ENCODE measurements at places on chromosomes 12 and 14.

- no peak for DNase-seq
Measured at GRCh38 chr12:83468988-83469908, 782.5 kb downstream of the TMTC2 start.

DNA sequence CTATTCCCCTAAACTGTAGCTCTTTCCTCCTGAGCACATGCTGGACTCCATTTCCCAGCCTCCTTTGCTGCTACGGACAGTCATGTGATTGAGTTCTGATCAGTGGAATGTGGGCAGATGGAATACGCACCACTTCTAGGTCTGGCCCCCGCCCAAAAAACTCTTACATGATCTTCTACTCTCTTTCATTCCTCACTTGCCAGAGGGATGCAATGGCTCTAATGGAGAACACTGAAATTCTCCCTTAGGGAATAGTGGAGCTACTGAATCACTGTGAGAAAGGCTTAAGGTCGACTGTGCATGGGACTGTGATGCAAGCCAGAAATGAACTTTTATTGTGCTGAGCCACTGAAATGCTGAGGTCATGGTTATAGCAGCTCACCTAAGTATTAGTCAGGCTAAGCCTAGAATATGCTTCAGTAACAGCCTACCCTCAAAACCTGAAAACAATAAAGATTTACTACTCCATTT is 13.0 kb upstream of the TMED2 start:
- DNase-seq = no peak

GRCh38 chr12:68771223-68771925 is 25.4 kb downstream of the SLC35E3 start:
- no peak for DNase-seq

GRCh38 chr12:15880721-15881120 is 1.5 kb upstream of the STRAP start:
- no peak for DNase-seq

GRCh38 chr12:124548854-124549378 is 18.5 kb downstream of the NCOR2 start:
- DNase-seq = no peak

- no peak for DNase-seq
Measured at GRCh38 chr12:92107094-92107493, 38.6 kb downstream of the BTG1 start.

GRCh38 chr14:63499701-63500250 is 43.4 kb downstream of the PPP2R5E start:
- no peak for DNase-seq

GRCh38 chr12:77058740-77059139 is 6.6 kb downstream of the E2F7 start:
- no peak for DNase-seq

DNA sequence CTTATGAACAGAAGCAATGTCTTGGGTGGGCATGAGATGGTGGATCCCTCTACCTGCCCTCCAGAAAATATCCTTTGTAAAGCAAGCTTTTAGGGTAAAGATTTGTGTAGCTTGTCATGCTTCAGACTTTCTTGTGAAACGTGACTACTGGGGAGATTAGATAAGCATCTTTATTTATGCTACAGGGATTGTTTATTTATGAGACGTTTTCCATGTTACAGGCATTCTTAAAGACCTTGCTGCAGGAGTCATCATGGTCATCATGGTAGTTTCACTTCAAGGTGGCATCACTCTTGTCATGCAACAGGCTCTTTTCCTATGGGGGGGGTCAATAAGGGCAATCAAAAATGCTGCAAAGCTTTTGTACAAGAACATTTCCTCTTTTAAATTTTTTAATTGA is 8.2 kb upstream of the MIS18BP1 start:
- no peak for DNase-seq

- no peak for DNase-seq
Measured at GRCh38 chr12:82407481-82407880, 49.2 kb downstream of the METTL25 start.

GRCh38 chr12:49609059-49609874 is 3.8 kb upstream of the FAM186B start:
- no peak for DNase-seq

DNA sequence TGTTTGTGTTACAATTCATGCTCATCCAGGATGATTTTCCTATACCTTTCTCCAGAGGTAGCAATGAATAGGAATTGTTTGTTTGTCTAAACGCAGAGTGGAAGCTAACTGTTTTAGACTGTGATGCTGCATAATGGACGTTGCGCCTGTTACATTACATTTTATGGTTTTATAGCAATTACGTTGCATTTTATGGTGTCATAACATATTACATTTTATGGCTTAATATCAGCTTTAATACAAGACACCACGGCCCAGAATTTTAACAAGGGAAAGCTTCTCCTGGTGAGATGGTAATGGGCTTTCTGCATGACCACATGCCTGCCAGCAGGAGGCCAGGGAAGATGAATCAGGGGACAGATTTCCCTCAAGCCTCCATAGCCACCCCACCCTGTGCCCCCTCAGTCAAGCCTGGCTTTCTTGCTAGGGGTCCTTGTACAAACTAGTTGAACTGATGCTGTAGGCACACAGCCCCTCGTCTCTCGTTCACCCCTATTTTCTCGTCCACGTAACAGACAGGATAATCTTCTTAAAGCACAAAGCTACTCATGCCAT is 56.5 kb downstream of the HSPB8 start:
- no peak for DNase-seq

DNA sequence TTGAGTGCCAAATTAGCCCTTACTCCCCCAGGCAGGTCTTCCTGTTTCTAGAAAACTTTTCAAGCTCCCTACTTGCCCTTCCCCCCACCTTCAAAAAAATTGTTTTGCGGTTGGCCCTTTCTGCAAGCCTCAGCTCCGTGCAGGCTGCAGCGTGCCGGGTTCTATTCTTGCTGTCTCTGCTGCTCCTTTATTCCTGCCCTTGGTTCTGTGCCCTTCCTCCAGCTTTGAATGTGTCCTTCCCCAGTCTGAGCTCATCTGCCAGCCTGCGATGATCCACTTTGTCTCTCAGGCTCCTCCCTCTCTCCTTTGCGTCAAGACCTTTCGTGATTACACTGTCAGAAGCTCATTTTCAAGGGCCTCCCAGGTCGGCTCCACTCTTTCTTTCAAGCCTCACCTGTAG is 98.6 kb downstream of the IRF2BPL start:
- peak; percentile 32 for DNase-seq

GRCh38 chr14:95495538-95496025 is 20.9 kb downstream of the SYNE3 start:
- DNase-seq = no peak

DNA sequence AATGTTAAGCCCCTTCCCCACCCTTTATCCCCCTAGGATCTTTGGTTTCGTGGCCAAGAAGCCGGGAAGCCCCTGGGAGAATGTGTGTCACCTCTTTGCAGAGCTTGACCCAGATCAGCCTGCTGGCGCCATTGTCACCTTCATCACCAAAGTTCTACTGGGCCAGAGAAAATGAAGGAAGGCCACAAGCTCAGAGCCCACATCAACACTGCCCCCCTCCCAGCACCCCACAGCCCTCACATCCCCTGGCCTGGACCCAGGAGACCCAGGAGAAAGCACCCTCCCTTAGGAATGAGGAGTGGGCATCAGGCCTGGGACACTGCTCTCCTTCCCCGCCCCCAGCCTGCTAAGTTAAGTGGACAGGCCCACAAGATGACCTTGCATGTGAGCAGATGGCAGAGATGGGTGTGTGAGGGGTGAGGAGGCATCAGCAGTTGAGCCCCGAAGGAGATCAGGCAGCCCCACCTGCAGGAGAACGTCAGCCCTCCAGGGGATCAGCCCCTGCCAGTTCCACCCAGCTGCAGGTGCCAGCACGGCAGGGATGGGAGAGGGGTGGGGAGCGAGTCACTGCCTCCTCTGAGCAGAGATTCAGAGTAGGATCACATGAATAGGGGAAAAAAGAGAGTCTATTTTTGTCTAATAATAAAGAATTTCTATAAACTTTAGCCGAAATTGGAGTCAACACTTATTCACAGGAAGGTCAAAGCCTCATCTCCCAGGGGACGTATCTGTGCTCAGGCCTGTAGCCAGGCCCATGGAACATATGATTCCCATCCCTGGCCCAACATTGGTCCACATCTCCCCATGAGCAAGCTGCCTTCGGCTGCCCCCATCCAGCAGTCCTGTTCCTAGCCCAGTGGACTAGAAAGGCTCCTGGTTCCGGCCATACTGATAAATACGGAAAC is 14.1 kb downstream of the TNS2 start:
- DNase-seq = no peak

GRCh38 chr12:117685110-117685926 is 283.5 kb downstream of the KSR2 start:
- DNase-seq = no peak

DNA sequence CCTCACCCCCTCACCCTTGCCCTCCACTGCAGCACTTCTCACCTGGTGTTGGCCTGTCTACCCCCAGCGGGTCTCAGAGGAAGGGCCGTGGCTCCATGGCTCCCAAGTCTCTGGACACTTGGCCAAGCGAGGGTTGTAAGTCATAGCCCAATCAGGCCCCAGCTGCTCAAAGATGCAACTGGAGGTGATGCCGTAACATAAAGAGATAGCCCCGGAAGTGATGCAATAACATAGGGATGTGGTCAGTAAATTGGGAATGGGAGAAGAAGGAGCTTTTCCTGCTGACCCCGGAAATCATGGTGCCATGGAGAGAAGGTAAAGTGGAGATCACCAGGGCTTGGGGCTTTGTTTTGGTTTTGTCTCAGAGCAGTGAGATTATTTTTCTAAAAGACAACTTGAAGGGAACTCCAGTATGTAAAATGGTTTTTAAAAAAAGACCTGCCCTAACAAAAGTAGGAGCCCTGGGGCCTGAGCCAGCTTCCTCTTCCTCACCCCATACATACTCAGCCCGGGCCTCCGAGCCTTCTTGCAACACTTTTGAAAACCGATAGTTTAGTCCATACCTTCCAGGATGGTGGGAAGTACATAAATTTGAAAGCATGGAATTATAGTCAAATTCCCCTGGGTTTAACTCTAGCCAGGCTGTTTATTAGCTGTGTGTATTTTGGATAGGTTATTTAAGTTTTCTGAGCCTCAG is 212.5 kb downstream of the CRADD start:
- no peak for DNase-seq

DNA sequence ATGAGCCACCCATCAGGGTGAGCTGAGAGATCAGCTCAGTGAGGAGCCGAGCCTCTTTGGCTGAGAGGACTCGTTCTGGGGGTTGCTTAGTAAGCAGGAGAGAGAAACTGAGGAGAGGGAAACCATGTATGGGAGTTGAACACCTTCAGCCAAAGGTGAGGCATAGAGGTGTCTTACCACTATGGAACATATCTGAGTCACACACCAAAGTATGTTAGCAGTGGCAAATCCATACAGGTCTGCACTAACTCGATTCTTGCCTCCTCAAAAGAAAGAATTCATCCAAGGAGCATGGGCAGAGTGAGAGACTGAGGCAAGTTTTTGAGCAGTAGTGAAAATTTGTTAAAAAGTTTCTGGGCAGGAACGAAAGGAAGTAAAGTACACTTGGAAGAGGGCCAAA is 46.7 kb upstream of the RNU6-8 start:
- no peak for DNase-seq

DNA sequence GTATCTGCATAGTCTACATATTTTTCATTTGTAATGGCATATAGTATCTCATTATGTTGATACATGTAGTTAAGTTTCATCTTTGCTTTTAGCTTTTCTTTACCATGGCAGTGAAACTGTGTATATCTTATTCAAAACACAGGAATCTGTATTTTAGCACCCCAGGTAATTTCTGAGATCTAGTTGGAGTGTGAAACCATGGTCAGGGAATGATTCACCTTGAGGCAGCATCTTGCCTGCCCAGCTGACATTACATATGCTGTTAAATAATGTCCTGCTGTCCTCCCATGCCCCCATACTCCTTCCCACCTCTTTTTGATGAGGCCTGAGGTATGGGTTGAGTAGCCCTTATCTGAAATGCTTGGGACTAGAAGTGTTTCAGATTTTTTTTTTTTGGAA is 125.4 kb upstream of the ATF1 start:
- no peak for DNase-seq

DNA sequence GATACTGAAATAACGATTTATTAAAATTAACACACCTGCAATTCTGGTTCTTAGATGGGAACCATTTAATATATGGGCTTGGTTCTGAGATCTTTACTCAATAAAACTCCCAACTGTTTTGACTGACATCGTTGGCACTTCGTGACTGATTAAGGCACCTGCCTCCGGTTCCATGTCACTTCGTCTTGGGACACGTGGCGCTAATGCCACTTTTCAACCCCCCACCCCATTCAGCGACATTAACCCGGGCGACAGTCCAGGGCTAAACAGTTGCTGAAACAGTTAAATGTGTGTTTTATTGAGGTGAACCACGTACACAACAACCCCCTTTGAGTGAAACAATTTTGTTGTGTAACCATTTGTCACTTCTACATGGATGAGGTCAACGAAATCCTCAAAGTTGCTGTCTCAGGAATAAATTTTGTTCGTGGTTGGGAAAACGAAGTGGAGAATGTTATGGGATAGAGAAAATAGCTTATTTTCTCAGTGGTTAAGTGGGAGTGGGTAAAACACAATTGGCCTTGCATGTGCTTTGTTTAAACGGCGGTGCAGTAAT is 9.9 kb upstream of the SLC38A2 start:
- no peak for DNase-seq

GRCh38 chr14:30528119-30528518 is 30.8 kb upstream of the G2E3 start:
- no peak for DNase-seq

DNA sequence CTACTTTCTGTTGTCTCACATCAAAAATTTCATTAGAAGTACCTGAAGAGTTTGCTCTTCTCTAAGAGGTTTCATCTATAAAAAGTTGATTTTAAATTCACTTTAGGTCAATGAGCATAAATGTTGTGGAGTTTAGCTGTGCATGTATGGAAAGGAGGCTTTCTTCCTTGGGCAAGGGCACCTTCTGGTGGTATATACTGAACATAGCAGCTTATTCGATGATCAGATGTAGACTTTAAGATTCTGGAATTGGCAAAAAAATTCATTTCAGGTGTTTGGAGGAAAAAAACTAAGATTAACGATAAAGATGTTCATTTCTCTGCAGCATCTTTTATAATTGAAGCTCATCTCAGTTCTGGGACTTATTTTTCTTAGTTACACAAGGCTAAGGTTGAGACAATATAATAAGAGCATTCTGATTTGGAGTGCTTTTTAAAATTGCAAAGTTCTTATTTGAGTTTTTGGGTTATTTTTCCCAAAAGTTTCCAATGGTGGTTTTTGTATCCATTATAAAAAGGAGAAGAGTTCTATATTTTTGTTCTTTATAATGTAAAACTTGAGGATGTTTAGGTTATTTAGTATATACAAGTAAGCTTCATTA is 46.8 kb downstream of the TMEM117 start:
- DNase-seq = peak; percentile 37

DNA sequence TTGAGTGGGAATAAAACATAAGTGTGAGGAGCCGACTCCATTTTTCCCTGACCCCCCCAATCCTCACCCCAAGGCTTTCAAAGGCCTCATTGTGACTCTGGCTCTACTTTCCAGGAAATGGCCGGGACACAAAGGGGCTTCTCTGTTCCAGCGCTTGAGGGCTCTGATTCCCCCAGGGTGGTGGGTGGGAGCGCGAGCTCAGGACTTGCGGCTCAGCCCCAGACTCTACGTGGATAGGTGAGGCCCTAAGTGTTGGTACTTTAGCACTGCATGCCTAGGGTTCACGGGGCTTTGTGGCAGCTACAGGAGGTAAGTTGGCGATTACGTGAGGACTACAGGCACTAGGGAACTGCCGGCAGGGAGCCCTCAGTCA is 553 bp downstream of the CNPY2 start:
- DNase-seq = no peak

Data from CD8-positive, alpha-beta memory T cell (primary cell).